Tongue (tissue), 3 donors: ENCODE measurements at places on chromosomes 12 and 14.

- DNase-seq = no peak
These were observed 32.9 kb upstream of the SYCP3 start for GRCh38 chr12:101772012-101772775.

DNA sequence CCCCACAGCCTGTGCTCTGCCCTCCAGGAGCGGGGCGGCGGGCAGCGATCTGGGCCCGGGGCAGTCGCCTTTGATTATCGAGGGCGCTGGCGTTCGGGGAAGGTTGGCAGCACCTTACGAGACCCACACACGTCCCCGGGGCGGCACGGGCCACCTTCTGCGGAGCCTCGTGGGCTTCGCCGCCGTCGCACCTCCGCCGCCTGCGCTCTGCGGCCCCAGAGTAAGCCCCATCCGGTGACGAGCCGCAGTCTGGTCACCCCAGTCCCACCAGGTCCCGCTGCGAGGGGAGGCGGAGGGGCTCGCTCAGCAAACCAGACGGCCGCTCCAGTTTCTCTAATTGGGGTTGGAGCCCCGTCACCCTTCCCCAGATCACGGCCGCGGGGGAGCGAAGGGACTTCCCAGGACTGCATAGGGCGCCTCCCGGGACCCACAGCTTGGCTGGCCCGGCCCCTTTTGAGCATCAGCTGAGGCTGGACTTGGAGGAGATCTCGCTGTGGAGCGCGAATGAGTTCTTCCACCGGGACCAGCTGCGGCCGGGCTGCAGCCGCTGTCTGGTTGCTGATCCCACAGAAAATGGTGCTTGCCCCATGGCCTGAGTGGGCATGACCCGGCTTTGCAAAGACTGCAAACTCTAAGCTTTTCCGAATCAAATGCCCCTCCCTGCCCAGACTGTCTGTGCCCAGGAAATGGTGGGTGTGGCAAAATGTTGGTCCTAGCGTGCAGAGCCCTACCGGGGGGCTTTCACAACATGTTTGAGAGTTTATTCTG is 560 bp downstream of the LGALS3 start:
- peak; percentile 62 for DNase-seq

DNA sequence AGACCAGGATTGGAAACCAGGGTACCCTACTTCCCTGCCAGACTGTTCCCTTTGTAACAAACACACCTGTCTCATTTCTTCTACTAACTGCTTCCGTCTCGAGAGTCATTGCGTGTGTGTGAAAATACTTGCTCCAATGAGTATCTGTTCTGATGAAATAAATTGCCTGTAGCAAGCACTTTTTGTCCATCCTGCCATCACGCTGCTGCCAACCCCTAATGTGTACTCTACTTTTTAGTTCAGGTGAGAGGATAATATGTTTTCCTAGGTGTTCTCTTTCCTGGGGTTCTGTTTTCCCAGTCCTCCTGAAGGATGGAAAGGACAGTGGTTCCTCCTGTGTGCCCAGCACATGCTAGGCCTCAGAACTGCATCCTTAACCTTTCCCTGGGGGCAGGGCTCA is 1.0 kb downstream of the TUNAR start:
- DNase-seq = no peak

GRCh38 chr12:23139026-23139425 is 514.1 kb downstream of the ETNK1 start:
- DNase-seq = no peak

GRCh38 chr12:64687816-64688215 is 71.4 kb downstream of the GNS start:
- no peak for DNase-seq

DNA sequence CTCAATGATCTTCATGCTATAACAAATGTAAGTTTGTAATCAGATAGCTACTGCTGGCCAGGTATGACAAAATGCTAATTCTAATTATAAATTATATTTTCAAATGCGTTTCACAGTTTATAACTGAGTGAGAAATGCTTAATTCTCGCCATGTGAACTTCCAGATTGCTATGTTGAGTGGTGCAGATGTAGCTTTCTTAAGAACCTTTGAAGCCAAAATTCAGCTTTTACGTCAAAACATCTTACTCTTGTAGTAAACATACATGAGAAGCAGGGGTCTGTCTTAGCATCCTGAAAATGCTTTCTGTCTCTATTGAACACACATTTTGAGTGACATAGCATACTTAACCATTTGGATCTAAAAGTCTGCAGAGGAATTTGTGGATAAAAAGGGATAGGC is 176.5 kb upstream of the PRICKLE1 start:
- DNase-seq = no peak

DNA sequence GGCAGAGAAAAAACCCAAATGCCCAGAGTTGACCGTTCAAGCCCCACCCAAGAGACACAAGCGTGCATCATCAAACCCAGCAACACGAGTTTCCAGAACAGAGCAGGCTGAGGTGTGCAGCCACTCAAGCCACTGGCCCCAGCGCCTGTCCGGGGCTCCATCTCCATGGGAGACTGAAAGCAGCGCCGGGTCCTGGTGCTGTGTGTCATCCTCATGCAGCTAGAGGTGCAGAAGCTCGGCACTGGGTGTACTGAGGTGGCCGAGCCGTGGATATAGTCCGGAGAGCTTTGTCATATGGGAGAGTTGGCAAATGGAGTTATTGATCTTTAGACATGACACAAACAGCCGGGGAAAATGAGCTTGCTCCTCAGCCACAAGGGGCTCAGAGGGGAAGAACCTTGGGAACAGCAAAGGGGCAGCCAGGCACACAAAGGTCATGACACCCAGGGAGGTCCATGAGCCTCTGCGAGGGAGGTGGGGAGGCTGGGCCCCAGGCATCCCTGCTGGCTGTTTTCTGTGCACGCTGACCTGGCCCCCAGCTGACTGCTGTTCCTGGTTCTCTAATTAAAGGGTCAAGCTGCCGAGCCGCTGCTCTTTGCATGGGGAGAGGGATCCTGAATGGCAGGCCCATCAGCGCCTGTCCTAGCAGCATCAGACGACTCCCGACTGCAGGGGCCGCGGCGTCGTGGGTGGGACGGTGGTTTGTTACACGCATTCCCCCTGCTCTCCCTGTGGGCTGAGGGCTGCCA is 145.4 kb upstream of the SFSWAP start:
- no peak for DNase-seq

- peak; percentile 79 for DNase-seq
These were observed at the start of gene KCNA5 for GRCh38 chr12:5043589-5044419. KCNA5 (plus strand) TSS chr12:5043879; CDS start chr12:5044148, 269 bp downstream.

GRCh38 chr12:108374596-108375320 is 35.6 kb upstream of the CMKLR1 start:
- no peak for DNase-seq

DNA sequence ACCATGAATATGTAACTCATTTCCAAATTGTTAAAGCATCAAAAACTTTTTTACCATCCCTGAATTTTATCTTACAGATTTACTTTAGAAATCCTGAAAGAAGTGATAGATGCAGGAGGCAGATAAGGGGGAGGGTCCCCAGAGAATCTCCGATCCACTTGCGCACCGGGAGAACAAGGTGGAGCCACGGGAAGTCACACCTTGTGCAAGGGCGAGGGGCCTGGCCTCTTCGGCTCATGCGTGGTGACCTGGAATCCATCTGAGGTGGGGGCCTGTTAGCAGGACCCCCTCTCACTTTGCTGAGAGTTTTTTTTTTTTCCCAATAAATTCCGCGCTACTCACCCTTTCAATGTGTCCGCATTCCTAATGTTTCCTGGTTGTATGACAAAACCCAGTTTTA is 80.2 kb upstream of the CDKN3 start:
- DNase-seq = no peak

GRCh38 chr12:70094467-70094866 is 148.8 kb upstream of the CNOT2 start:
- no peak for DNase-seq

DNA sequence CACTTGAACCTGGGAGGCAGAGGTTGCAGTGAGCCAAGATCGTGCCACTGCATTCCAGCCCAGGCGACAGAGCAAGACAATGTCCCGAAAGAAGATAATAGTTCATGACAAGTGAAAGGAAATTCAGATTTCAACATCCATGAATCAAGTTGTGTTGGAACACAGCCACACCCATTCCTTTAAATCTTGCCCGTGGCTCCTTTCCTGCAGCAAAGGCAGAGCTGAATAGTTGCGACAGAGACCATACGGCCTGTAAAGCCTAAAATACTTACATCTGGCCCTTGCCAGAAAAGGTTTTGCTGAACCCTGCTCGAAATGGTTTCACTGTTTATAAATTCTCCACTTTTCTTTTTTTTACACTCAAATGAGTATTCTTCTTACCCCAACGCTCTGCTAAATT is 17.7 kb upstream of the ITPK1 start:
- no peak for DNase-seq
